Stimulated activated CD8-positive, alpha-beta memory T cell treated with anti-CD3 and anti-CD28 coated beads, Interleukin-12 subunit alpha, Interleukin-12 subunit beta, amount 100 ng/mL, for 1 hour (primary cell): ENCODE measurements at places on chromosomes 3 and 15.

GRCh38 chr15:69457304-69458280 is 5.0 kb downstream of the RPLP1 start:
- no peak for DNase-seq

GRCh38 chr3:187044206-187044605 is 95.1 kb downstream of the RPL39L start:
- DNase-seq: no peak

DNA sequence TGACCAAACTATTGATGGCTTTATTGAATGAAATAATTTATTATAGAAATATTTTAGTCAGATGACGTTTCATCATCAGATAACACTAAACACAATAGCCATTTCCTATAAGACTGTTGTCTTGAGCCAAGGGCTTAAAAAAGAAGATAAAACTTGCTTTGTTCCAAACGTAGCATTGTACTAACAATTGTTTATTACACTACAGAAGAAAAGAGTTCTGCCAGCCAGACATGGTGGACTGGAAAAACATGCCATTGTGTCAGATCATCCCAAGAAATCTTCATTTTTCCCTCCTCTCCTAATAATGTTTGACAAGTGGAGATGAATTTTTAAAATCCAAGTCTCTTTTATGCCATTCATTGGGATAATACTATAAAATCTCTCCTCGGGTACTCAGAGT is 203.3 kb downstream of the CDIN1 start:
- no peak for DNase-seq

GRCh38 chr15:73239564-73240215 is 129.1 kb downstream of the HCN4 start:
- DNase-seq: no peak

- no peak for DNase-seq
Measured at GRCh38 chr3:7381741-7382140, 520.8 kb downstream of the GRM7 start.

DNA sequence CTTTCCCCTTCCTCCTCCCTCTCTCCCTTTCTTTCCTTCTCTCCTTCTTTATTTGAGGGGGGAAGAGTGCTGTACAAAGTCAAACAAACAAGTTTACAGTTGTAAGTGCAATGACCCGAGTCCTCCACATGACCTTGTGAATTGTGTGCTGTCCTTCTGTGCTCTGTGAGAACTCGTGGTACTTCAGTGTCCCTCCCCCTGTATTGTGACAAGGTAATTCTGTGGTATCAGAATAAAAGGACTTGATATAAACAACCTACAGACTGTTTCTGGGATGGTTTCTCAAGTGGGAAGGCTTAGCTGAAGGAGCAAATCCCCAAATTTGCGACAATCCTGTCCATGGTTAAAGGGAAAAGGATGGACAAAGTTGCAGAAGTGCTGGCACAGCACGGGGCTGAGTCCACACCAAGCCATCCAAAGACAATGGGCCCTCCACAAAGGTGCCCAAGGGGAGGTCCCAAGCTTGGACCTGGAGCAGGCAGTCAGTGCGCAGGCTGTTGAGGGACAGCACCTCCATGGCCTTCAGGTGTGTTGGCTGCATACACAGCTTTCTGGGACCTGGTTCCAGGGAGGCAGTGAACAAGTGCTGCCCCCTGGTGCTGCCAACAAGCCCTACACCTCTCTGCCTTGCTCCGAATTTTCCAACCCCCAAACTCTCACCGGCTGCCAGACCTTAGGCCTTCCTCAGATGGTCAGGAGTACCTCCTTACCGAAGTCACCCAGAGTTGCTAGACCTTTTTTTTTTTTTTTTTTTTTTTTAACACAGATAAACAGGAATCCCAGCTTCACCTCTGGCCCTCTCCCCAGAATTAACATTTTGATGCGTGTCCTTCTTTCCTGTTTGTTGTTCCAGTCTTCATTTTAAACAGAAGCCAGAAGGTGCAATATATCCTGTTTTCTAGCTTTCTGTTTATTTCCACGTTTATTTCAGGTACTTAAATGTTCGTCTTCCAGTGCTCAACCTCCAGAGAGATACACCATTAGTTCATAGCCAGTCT is 2.6 kb upstream of the APEH start:
- DNase-seq: peak; percentile 53

DNA sequence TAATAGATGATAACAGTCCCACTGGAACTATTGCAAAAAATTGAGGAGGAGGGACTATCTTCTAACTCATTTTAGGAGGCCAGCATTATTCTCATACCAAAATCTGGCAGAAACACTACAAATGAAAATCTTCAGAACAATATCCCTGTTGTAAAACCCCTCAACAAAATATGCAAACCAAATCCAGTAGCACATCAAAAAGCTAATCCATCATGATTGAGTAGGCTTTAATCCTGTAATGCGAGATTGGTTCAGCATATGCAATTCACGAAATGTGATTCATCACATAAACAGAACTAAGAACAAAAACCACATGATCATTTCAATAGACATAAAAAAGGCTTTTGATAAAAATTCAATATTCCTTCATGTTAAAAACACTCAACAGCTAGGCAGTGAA is 23.9 kb upstream of the PLSCR2 start:
- no peak for DNase-seq

- no peak for DNase-seq
Measured at GRCh38 chr3:114745322-114746240, 401.5 kb downstream of the ZBTB20 start.

DNA sequence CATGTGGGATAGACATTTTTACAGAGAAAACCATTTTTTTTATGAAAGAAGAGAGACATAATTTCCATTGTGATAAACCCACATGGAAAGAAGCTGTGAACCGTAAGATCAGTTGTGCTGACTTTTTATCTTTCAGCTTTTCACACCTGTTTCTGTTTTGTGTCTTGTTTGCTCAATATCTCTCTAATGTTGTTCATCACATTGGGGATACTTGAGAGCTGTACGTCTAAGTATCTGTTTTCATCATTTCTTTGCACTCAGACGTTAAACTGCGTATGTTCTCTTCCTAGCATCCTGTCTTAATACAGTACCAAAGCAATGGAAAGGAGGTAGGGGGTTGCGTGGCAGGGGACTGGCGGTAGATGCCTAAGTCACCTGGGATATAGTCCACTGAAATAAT is 449.0 kb downstream of the NAALADL2 start:
- no peak for DNase-seq

- DNase-seq: no peak
Measured at GRCh38 chr3:110393941-110394340, 677.7 kb upstream of the NECTIN3 start.

DNA sequence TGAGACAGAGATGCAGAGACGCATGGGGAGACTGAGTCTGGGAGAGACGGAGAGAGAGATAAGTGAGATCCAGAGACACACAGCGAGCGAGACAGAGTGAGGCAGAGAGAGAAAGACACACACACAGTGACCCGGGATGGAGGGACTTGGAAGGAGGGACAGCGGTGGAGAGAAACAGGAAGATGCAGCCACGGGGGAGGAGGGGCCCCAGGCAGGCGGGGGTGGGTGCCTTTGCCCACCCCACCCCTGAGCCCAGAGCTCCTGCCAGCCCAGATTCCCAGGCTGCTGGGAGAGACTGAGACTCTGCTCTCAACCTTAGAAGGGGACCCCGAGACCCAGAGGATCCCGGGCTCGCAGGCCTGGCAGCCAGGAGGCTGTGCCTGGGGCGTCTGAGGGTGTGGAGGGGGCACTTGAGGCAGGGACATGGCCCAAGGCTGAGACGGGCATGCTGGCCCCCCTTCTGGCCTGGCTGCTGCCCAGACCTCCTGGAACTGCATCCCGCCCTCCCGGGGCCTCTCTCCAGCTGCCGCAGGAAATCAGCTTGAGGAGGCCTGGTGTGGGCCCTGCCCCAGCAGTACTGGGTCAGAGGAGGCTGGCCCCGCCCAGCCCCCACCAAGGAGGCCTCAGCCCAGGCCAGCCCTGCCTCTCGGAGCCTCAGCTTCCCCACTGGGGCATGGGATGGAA is 18.1 kb downstream of the H1-8 start:
- DNase-seq: no peak

DNA sequence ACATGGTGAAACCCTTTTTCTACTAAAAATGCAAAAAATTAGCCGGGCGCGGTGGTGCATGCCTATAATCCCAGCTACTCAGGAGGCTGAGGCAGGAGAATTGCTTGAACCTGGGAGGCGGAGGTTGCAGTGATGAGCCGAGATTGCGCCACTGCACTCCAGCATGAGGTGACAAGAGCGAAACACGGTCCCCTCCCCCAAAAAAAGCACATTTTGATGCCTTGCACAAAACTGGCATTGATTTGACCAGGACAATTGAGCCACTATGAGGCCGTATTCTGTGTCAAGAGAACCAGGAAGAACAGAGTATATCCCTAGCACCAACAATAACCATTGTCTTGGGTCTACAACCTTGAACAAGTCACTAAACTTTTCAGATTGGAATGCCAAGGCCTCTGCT is 50.6 kb downstream of the SH3BP5 start:
- no peak for DNase-seq

DNA sequence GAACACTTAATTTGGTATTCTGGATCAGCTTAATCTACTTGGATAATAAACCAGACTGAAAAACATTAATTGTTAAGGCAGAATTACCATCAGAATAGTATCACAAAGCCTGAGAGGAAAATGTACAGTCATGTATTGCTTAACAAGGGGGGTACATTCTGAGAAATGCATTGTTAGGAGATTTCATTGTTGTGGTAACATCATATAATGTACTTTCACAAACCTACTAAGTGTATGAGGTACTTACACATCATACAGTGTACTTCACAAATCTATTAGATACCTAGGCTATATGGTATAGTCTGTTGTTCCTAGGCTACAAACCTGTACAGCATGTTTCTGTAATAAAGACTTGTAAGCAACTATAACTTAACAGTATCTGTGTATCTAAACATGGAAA is 68.2 kb downstream of the NBEAL2 start:
- DNase-seq: no peak

- DNase-seq: no peak
Measured at GRCh38 chr15:33675246-33675645, 293.1 kb upstream of the CHRM5 start.

GRCh38 chr15:89888214-89888804 is 5.5 kb downstream of the AP3S2 start:
- no peak for DNase-seq

DNA sequence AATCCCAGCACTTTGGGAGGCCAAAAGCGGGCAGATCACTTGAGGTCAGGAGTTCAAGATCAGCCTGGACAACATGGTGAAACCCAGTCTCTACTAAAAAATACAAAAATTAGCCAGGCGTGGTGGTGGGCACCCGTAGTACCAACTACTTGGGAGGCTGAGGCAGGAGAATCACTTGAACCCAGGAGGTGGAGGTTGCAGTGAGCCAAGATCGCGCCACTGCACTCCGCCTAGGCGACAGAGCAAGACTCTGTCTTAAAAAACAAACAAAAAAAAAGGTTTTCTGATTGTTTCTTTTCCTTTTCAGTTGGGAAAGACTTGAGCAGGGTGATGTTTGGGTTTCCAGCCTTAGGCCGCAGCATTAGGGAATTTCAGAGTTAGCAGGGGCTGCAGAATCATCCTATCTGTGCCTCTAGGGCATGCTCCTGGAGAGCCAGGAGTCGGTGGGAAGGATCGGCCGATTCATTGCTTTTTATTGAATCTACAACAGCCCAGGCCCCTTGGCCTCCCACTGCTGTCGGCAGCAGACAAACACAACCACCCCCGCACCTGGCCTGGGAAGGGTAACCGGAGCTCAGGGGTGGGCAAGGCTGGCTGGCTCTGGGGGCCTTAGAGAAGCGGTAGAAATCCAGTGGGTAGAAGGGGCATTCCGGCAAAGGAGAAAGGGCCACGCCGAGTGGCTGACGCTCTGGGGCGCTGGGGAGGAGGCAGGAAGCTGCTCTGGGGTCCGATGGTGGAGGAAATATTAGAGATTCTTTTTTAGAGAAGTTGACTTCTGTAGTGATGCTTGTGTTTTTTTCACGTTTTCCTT is 6.3 kb downstream of the CHAC1 start:
- DNase-seq: no peak

DNA sequence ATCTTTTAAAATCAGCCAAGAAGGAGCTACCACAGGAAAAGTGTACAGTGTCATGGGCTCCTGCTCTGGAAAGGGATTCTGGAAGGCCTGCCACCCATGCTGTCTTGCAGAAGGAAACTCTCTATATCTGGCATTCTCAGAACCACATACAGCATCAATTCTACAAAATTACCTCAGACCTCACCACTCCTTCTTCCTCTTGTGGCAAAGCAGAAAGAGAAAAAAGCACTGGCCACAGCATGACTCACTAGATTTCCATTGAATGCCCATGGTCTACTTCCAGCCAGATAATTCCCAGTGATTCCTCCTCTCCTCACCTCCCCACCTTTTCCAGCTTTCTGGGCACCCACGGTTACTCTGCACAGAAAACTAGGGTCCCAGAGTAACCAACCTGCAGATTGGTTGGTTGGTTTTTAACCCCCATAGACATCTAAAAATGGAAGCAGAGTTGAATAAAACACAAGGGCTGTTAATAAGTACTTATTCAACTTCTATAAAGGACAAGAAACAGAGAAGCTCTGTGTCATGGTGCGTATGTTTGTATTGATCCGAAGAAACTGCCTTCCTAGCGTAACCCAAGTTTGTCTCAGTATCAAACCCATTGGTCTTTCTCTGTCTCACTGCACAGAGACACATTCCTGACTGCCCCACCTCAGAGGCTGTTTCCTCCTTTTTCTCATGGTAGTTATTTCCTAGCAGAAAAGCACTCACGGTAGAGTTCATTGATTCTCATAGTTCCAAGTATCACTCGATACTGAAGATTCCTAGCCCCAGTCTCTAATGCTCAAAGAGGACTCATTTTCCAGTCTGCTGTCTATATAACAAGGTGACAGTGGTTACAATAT is 67.7 kb downstream of the LDHAL6B start:
- DNase-seq: no peak

GRCh38 chr3:46299608-46300460 is 54.1 kb upstream of the CCR2 start:
- no peak for DNase-seq

DNA sequence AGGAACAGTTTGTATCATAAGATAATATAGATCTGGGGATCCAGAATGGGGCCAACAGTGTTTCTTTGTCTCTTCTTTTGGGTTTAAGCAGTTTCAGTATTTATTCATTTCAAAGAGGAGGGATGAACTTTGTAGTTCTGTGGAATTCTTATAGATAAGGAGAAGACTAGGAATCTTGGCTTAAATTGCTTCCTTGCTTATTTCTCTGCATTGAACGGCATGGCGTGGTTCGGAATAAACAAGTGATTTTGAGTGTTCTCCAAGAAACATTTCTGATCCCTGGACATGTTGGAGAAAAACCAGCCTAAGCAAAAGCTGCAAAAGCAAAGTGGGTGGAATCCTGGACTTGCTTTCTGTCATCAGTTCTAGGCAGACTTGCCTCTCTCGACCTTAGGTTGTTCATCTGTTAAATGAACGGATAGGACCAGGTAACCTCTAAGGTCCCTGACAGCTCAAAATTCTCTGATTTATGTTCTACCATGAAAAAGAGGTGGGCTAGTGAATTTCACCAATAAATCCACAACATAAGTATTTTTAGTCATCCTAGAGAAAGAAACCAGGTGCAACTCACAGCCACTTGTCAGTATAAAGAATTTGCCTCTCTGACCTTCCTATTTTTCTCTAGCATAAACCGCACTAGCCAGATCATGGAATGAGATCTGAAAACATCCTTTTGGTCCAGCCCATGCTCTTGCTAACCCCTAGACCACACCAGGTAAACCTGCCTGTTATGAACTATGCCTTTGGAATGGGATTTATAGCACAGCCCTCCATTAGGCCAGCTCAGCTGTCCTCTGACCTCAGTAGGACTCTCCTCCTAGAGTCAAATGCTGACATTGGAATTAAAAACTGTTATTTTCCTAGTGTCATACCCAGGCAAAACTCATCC is 78.8 kb downstream of the CLDN11 start:
- no peak for DNase-seq

- no peak for DNase-seq
Measured at GRCh38 chr15:82554351-82554750, 14.1 kb upstream of the RPS17 start.
